Activated T-cell treated with anti-CD3 and anti-CD28 coated beads for 24 hours (primary cell): ENCODE measurements at places on chromosomes 5 and 9.

DNA sequence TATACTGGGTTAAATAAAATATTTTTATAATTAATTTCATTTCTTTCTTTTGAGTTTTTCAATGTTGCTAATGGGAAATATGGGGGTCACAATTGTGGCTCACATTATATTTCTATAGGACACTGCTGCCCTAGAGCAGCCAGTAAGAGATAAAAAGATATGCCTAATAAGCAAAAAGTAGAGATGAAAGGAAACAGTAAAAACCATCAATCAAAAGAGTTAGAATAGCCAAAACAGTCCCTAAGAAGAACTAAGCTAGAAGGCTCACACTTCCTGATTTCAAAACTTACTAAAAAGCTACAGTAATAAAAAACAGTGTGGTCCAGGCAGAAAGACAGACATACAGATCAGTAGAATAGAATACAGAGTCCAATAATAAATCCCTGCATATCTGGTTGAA, 104.4 kb downstream of the FANCC start:
- no peak for DNase-seq

- no peak for DNase-seq
These were observed 511.2 kb downstream of the SEMA5A start for GRCh38 chr5:9034649-9035048.

DNA sequence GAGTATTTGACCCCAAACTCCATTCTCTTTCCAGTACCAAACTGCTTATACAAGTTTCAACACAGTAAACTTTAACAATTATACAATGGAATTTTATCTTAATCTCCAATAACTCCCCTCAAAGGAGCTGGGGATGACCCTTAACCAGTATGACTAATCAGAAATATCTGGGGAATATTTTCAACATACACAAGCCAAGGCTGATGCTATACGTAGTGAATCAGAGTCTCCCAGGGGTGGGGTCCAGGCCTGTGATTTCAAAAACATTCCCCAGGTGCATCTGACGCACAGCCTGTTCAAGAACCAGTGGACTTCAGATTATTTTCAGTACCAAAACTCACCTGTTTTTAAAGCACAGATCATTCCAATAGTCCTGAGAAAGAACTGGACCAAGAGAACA, 11.8 kb upstream of the SEMA5A start:
- no peak for DNase-seq

DNA sequence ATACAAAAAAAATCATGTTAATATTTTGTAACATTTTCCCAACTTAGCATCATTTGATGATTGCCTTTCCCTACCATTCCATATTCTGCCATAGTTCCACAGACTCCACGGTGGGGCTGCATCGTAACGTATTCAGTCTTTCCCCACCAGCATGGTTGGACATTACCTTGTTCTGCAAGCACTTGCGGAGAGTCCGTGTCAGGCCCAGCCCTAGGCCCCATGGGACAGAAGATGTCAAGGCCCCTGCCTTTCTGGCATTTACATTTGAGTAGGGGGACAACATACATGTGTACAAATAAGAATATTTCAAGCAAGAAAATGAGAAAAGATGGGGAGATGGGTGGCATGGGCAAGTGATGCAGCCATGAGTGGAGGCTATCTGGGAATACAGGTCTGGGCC, 8.2 kb upstream of the PHF2 start:
- DNase-seq: no peak

- DNase-seq: no peak
These were observed 2.5 kb downstream of the NHP2 start for GRCh38 chr5:178150977-178151734.

- DNase-seq: no peak
These were observed 211.3 kb upstream of the HAPLN1 start for GRCh38 chr5:83931969-83932368.

GRCh38 chr9:80493258-80493657, 921.5 kb downstream of the TLE4 start:
- DNase-seq: no peak

GRCh38 chr9:136961279-136962065, 9.4 kb downstream of the LCN12 start:
- no peak for DNase-seq

GRCh38 chr5:22910523-22910922, 57.4 kb upstream of the CDH12 start:
- DNase-seq: no peak

DNA sequence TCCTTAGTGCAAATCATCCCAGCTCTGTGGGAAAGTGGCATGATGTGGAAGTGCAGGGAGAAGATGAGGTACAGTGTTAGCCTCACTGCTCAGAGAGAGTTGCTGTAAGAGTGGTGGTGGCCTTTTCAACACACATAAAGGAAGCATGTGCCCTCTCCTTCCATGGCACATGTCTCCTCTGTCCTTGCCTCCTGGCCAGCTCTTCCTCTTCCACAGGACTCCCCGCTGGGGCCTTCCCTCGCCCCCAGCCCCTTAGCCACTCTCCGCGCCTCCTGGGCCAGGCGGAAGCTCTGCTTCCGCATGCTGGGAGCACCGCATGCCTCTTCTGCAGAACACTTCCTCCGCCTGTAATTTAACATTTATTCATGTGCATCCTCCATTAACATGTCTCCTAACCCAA, 4.8 kb upstream of the KCNMB1 start:
- no peak for DNase-seq

DNA sequence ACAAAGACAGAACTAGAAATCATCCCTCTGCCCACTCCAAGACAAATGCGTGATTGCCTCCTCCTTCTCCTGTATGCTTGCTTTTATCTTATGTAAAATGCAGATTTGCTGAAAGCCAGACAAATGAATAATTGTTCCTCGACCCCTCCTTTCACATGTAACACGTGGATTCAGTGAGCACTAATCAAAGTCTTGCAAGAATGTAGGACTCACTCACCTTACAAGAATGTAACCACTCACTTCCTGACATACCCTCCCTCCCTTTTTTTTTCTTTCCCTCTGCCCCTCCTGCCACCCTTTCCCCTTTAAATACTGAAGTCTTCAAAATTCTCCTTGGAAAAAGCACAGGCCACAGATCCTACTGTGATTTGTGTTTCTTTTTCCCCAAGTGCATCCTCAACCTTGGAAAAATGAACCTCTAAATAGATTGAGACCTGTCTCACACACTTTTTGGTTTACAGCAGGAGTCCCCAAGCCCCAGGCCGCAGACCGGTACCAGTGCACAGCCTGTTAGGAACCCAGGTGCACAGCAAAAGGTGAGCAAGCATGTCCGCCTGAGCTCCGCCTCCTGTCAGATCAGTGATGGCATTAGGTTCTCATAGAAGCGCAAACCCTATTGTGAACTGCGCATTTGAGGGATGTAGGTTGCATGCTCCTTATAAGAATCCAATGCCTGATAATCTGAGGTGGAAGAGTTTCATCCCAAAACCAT, 29.4 kb upstream of the HSD17B3 start:
- no peak for DNase-seq

- DNase-seq: no peak
These were observed 1109.0 kb upstream of the ACO1 start for GRCh38 chr9:31275419-31275818.

DNA sequence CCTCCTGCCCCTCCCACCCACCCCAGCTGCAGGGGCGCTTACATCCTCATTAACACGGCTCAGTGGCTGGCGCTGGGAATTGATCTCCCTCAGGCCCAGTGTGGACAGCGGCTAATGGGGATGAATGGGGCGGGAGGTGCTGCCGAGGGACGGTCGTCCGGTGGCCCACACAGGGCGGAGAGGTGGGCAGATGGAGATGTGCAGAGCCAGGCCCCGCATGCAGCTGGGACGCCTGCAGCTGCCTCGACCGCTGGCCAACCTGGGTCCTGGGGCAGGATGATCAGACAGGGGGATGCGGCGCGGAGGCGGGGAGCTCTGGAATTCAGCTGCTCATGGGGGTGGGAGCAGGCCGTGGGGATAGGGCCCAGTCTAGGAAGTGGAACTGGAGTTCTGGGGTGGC, 17.6 kb downstream of the TSPAN17 start:
- DNase-seq: no peak

DNA sequence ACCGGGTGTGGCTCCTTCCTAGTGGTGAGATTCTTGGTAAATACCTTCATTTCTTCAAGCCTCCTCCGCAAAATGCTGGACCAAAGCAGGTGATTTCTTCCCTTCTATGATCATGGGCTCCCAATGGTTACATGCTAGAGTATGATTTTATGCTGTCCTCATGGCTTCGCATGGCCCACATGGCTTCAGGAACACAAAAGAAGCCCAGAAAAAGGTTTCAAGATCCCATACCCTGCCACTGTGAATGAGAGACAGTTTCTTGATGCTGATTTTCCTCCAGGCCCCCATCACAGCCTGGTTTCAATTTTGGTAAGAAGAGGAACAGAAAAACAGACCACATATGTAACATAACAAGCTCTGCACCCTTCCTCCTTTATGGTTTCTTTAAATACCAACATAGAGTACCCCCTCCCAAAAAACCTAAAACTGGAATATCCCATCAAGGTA, 2.4 kb upstream of the RXFP3 start:
- no peak for DNase-seq

- no peak for DNase-seq
These were observed 464.3 kb upstream of the PAPPA start for GRCh38 chr9:115689331-115689730.

DNA sequence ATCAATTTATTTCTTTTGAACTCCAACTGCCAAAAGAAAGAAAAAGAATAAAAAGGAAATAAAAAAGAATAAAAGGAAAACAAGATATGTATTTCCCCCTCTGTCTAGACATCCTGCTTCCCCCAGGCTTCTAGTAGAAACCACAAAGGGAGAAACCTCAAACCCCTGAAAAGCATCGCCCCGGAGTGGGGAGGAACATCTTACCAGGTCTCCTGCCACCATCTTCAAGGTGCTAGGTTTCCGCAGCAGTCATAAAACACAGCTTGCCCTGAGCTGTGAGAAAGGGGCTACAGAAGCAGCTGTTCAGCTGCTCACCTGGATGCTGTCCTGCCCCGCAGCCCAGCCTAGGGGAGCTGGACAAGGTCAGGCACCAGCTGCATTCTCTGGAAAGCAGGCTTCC, 487.7 kb downstream of the GADD45G start:
- DNase-seq: no peak

- no peak for DNase-seq
These were observed 16.6 kb downstream of the CDC42SE2 start for GRCh38 chr5:131280417-131280816.

DNA sequence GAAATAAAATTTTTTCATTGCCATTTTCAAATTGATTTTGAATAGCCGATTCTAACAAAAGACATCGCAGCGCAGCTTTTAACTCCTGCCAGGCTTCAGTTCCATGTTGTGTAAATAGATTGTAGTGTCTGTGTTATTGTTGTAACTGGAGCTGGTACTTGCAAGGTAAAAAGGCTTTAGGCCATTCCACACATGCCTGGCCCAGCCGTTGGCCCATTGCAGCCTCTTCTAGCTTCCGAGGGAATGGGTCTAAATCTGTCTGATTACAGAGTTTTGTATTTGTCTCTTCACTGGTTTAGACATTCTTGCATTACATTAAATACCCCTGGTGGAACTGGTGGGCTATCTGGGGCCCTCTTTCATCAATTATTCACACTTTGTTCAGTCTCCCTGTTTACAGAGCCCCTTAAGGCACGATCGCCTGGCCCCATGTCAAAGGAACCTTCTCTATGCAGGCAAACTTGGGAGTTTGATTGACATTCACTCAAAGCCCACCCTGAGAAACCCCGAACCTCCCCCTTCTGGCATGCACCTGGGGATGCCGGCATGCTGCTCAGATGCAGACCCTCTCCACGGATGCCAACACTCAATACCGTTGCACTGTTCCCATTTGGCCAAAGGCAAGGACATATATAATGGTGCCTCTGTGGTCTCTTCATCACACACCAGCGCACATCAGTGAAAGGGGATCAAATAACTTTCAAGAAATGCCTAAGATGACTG, 281.7 kb upstream of the IRX2 start:
- no peak for DNase-seq

- no peak for DNase-seq
These were observed 169.1 kb downstream of the YTHDC2 start for GRCh38 chr5:113682497-113683136.

DNA sequence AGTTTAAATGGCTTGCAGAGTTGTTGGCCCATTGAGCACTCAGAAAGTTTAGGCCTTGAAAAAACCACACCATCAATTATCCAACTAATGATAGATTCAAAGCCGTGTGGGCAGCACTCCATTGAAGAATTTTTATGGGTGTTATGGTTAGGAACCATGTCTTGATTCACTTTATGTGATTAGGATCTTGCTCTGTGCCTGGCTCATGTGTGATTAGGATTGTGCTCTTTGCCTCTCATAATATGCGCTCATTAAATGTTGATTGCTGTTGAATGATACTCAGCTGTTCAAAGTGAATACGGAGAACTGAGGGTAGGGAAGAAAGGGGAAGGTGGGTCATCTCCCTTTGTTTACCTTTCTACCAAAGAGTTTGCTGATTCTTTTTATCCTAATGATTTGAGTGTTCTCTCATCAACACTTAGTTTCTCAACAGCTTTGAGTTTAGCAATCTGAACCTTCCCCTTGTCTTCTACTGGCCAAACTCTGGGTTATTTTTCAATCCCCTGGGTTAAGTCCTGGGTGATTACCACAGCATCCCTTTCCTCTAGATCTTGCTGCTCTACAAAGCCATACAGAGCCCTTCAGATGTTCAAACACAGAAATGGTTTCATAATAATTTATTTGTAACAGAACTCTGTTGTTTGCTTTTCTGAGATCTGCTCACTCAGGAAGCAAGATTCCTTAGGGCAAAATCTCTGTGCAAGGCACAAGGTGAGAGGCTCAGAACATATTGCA, 668.8 kb upstream of the RGMB start:
- DNase-seq: no peak

DNA sequence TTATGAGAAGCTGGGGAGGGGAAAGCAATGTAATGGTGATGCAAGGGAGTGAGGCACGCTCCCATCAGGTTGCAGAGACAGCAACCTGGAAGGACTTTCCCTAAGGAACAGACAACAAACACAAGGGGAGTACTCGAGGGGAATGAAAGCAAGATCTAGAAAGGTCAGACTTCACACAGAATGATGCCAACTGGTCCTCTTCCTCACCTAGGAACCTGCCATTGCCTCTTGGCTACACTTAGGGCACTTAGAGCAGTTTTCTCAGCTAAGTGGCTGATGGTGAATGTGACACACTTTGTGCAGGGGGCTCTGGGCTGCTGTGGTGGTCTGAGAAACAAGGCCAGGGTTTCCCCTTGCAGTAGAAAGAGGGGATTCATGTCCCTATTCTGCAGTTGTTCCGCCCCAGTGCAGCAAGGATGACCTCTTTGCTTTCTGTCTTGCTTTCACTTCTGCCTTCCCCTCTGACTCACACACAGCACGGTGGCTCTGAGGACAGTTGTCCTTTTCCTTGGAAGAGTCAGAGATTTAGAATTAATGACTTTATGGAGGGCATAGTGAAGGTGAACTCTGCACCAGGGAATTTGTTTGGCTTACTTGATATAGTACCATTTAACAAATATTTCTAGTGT, 394.0 kb upstream of the KLF4 start:
- no peak for DNase-seq

- no peak for DNase-seq
These were observed 103.2 kb upstream of the VCAN start for GRCh38 chr5:83368319-83368718.
